ENCODE measurements at places on chromosomes 3 and 15. TPM values are rescaled to one million over a fixed set of nuclear protein-coding genes. Genes with fewer than 3 reads are reported as not detected.

DNA sequence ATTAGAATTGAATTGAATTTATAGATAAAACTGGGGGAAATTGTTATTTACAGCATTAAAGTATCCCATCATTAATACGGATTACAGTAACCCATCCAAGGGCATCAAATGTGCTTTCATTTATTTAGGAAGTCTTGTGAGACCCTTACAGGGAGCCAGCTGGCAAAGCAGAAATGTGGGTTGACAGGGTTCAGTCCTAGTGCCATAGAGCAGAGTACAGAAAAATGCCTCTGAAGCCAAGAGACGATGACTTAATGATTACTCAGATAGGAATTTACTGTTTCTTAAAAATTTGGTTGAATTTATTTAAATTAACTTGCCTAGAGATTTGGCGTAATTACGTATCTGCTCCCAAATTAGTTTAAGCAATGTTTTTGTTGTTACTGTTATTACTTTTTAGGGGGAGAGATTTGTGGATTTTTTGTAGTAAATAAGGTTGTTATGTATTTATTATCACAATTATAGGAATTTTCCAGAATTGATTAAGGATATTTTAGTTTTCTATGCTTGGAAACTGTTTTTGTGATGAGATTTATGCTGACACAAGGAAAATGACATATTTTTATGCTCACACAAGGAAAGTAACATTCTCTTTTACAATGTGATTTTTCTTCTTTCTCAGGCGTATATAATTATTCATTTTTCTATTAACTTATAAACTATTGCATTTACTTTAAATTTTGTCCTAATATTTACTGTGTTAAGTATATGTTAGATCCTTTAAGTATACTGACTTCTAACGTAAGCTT is 152.0 kb downstream of the EPHA6 start:
- H3K4me3 ChIP-seq, result no peak overlapping the region
- DNase-seq, result peak; percentile 38
- no peaks in the 10 kb centered on the region for H3K36me3 ChIP-seq
- no peak overlapping the region for H3K27ac ChIP-seq
- peaks cover 16% of the 10 kb centered on the region for H3K4me1 ChIP-seq
- no peaks in the 10 kb centered on the region for H3K27me3 ChIP-seq

Gene DAZL
- total RNA-seq, result 0.04 TPM

Gene UACA
- 26.7 TPM for total RNA-seq

- no peaks in the 10 kb centered on the region for H3K27me3 ChIP-seq
- DNase-seq, result peak; percentile 80
- peak within 1 kb of the TSS; percentile 98 for H3K4me3 ChIP-seq
- H3K4me1 ChIP-seq, result peaks cover 28% of the 10 kb centered on the region
- H3K36me3 ChIP-seq, result no peaks in the 10 kb centered on the region
- peak within 1 kb of the TSS; percentile 96 for H3K27ac ChIP-seq
Observed at GRCh38 chr3:31532587-31533168, at the start of gene STT3B. TSS of gene STT3B (plus strand) at chr3:31532925. CDS start at chr3:31532999, 74 bp downstream.

DNA sequence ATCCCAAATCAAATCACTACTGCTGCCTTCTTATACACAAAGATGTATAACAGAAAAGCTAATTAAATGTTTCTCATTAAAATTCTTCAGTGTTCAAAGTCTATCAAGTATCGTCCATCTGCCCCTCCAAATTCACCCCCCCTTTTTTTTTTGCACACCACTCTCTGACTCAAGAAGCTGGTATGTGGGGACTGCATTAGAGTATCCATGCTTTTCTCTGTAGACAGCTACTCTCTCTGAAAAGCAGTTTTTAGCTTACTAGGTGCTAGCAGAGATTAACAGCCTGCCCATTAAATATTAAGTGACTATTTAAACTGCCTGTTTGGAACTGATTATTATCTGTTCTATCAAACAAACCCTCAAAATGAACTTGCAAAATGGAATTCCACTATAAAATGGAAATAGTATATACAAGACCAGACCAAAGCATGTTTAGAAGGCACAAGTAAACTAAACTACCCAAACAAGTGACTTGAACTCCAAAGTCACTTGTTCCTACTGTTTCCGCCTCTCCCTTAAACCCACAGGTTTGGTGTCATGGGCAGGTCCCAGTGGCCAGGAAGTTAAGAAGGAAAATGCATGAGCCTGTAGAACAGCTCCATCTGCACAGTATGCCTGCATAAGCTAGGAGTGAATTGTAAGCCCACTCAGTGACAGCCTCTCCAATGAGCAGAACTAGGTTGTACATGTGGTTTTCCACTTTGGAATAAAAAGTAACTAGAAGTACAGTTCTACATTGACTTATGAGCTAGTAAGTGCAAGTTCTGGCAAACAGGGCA is 32.5 kb downstream of the GBE1 start:
- peak overlapping the region; percentile 6 for H3K4me3 ChIP-seq
- no peaks in the 10 kb centered on the region for H3K36me3 ChIP-seq
- H3K27ac ChIP-seq, result peak overlapping the region; percentile 91

Measured in PC-3 (cell line).